ENCODE measurements at places on chromosomes 16 and 17.

DNA sequence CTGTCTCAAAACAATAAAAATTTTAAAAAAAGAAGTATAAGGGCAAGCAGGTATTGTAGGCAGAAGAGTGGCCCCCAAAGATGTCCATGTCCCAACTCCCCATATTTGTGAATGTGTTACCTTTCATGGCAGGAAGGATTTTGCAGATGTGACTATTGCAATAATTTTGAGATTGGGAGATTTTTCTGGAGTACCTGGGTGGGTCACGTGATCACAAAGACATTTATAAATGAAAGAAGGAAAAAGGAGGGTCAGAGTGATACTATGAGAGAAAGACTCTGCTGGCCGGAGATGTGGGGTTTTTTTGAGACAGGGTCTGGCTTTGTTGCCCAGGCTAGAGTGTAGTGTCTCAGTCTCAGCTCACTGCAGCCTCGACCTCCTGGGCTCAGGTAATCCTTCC is 27.4 kb upstream of the PAFAH1B1 start:
- no peak for DNase-seq

GRCh38 chr16:72508191-72508590 is 336.2 kb upstream of the PMFBP1 start:
- DNase-seq, result no peak

DNA sequence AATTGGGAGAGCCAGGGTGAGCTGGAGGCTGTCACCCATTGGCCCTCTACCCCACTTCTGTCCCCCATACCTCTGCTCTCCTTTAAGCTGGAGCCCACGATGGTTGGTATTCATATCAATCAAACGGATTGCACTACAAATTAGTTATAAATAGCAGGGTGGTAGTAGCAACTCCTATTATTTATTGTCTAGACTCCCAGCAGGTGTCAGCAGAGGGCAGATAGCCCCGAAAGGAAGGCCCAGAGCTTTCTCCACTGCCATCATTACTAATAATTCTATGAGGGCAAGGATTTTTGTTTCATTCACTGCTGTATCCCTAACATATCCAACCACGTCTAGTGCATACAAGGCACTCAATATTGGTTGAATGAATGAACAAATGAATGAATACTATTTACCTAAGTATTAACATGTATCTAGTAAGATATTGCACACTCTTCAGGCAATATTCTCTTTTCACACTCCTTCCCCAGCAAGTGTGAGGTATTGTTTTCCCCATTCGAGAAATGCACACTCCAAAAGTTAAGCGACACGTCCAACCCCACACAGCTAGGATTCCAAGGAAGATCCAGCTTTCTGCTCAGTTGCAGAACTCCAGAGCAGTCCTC is 6.3 kb downstream of the C17orf50 start:
- DNase-seq, result peak; percentile 81

DNA sequence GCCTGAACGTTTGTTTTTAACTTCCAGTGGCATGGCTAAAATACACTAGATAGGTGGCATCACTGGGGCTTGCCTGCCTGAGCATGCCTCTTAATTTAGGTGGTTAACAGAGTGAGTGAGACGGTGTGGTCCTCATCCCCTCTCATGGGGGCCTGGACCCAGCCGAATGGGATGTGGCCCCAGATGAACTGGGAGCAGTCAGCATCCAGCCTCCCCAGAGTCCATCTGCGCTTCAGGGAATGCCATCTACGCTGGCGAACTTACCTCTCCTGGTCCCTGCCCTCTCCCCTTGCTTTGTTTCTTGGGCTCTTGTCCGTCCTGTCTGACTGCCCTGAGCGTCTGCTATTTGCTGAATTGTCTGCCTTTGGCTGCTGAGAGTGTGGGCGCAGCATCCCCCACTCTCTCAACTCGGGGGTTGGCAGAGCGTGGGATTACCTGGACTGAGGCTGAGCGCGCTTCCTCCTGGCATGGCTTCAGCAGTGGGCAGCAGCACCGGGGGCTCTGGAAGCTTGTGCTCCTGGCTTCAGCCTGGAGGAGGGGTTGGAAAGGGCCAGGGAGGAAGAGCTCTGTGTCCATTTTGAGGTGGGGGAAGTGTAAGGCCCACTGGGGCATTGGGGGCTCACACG is 2.1 kb downstream of the RAB40C start:
- DNase-seq, result no peak

DNA sequence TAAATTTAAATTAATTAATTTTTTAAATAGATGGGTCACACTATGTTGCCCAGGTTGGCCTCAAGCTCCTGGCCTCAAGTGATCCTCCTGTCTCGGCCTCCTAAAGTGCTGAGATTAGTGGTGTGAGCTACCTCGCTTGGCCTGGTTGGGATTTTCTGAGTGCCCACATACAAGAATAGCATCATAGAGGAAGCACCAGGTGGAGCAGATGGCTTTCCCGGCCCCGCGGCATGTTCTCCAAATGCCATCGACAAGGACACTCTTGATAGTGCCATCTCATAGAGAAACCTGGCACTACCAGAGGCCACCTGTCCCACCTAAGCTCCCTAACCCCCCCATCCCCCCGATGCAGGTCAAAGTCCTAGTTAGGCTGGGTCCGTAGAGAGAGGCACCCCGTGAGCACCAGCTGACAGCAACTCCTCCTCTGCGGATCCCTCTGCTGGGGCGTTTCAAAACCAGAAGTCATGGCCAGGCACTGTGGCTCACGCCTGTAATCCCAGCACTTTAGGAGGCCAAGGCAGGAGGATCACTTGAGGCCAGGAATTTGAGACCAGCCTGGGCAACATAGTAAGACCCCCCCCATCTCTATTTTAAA is 65.9 kb downstream of the DNAH3 start:
- no peak for DNase-seq

DNA sequence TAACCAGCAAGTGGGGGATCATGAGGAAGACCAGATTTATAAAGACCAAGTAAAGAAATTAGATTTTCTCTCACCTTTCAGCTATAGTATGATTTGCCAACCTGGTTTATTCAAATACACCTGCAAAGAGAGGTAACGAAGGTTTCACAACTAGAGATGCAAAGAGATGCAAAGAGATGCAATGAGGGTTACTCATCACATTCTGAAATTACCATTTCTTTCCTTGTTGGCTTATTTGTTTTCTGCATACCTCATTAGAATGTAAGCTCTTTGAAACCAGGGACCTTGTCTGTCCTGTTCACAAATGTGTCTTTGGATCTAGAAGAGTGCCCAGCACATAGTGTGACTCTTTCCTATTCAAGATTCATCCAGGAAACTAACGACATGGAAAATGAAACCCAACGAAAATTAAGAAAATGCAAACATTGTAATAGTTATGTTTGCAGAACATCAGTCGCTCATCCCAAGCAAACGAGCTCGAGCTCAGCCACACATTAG is 9.0 kb upstream of the LONP2 start:
- no peak for DNase-seq

- DNase-seq, result peak; percentile 42
Measured at GRCh38 chr16:57999366-57999970, 1.0 kb downstream of the ZNF319 start.

DNA sequence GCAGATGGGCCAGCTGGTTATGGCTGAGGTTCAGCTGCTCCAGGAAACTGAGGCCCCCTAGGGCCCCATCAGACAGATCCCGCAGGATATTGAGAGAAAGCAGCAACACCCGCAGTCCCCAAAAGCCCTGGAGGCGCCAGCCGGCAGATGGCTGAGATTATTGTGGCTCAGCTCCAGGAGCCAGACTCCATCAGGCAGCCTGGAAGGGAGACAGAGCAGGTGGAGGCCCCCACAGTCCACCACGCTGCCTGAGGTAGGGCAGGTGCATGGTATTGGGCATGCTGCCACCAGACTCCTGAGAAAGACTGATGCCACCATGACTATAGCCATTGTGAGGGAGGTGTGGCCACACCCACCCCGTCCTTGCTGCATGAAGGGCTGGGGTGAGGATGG is 9.5 kb upstream of the TMEM101 start:
- no peak for DNase-seq

GRCh38 chr17:51351890-51352289 is 91.5 kb downstream of the UTP18 start:
- DNase-seq, result peak; percentile 24

DNA sequence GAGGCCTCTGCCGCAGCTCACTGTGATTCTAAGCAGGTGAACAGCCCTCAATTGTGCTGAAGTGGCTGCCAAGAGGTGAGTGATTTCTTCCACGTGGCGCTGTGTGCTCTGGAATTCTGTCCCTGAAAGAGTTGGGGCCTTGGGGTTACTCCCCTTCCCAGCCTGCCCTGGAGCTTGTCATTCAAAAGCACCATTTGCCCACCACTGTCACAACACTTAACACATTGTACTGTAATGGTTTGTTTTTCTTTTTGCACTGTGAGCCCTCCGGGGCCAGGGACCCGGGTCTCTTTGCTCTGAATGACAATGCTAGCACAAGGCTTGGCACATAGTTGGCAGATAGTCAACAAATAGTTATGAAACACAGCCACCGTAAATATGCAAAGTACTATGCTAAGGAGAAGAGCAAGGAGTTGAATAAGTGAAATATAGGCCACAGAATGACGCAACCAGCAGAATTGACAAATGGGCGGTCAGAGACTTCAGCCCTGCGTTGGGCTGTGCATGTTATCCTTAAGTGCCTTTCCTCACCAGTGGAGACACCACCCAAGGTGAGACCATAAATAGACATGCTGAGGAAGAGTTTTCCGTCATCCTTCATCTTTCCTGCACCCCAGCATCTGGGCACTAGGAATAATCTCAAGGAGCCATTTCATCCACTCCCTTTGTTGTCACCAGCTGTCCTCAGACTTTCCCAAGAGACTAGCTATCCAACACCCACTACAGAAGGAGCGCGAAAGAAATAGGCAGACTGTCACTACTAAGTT is 112.0 kb upstream of the DNAH9 start:
- DNase-seq, result no peak

DNA sequence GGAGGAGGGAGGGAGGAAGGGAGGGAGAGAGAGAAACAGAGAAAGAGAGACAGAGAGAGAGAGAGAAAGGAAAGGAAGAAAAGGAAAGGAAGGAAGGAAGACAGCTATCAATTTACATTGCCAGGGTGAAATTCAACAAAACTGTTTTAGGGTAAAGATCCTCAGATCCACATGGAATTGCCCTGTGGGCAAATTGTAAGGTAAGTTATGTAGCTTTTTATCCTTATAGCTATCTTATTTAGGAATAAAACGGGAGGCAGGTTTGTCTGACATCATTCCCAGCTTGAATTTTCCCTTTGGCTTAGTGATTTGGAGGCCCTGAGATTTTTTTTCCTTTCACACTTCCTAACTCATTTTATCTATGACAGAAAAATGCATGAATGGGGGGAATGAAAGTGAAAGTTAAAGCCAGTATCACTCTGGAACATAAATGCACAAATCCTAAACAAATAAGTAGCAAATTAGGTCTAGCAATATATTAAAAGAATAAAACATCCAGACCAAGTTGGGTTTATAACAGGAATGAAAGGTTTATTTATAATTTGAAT is 3.4 kb upstream of the UQCRC2 start:
- no peak for DNase-seq

DNA sequence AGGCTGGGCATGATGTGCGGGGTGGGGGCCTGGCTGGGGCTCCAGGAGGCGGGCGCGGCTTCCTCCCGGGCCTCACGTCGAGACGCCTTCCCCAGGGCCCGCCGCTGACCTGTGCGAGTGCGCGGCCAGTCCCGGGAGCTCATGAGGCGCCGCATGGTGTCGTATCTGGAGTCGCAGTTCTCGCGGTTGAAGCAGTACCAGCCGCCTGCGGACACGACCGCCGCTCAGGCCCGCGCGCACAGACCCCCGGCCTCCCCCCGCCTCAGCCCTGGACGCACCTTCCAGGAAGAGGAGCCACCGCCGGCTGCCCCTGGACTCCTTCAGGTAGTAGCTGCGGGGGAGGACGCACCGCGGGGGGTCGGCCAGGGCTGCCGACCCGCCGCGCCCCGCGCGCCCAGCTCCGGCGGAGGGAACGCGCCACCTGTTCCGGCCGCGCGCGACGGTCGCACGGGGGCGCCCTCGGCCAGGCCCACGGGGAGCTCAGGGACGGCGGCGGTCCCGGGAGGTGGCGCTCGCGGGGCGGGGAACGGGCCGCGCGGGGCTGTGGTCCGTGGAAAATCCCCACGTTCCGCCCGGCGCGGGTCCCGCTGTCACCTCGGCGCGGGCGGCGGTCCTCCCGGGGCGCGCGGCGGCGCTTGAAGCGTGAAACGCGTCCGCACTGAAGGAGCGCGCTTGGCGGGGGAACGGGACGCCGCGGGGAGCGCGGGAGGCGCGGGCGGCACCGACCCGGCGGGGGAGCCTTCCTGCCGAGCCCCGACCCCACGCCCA is 1.4 kb downstream of the NOTUM start:
- peak; percentile 87 for DNase-seq

DNA sequence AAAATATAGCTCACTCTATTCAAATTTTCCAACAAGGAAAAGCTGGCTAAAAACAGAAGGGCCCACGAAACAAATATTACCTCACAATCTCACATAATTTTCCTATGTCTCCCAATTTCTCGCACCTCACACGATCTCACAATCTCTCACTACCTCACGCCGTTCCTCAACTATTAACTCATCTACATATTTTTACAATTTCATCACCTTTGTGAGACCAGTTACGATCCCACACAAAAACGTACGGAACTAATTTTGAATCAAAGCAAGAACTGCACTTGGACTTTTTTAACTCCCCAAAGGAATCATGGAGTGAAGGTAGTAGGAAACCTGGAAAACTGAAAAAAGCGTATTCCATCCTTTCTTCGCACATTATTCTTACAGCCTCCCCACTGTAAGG is 1.1 kb downstream of the CBX1 start:
- DNase-seq, result peak; percentile 70

DNA sequence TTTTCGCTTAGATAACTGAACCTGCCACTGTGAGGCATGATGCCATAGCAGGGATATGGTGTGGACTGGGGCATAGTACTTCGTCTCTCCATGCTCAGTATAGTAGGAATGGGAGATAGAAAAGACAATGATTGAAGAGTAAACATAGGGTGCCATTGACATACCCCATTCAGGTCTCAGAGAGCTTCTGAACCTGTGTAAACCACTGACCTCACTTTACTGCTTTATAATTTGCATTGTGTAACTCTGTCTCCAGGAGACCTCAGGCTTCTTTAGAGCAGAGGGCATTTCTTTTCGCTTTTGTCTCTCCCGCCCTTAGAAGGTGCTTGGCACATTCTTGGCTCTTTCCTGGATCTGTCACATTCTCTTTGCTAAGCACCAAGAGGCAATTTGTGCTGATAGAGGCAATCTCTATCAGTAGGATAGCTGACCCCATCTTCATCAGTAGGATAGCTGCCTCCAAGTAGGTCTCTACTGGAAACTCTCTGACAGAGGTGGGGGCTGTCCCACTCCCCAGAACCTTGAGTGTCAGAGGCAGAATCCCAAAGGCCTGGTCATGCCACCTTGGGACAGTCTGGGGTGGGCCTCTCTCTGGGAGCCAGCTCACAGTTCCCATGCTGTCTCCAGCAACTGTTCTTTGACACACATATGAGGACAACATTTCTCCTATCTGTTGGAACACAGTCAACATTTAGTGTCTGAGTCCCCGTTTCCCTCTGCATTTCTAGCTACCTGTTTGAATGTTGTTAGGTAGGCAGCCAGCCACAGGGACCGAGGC is 181.9 kb downstream of the UTP18 start:
- DNase-seq, result no peak

GRCh38 chr17:41571561-41572434 is at the start of gene KRT9:
Gene KRT9, minus strand, starts transcription at chr17:41572059. Its CDS starts 67 bp downstream, at chr17:41571992.
- no peak for DNase-seq

GRCh38 chr17:17017343-17018014 is 24.8 kb upstream of the MPRIP start:
- no peak for DNase-seq

All from adipocyte (in vitro differentiated cells).